Activated B cell treated with CpG ODN at 0.5 μM for 24 hours (primary cell): ENCODE measurements at places on chromosomes 12 and 14. TPM values are rescaled to one million over a fixed set of nuclear protein-coding genes. Genes with fewer than 3 reads are reported as not detected.

RD3L gene
- total RNA-seq, result not detected in 2 replicates

INHBC gene
- total RNA-seq, result 0.10 TPM in 1 of 2 replicates, not detected in the other

DNA sequence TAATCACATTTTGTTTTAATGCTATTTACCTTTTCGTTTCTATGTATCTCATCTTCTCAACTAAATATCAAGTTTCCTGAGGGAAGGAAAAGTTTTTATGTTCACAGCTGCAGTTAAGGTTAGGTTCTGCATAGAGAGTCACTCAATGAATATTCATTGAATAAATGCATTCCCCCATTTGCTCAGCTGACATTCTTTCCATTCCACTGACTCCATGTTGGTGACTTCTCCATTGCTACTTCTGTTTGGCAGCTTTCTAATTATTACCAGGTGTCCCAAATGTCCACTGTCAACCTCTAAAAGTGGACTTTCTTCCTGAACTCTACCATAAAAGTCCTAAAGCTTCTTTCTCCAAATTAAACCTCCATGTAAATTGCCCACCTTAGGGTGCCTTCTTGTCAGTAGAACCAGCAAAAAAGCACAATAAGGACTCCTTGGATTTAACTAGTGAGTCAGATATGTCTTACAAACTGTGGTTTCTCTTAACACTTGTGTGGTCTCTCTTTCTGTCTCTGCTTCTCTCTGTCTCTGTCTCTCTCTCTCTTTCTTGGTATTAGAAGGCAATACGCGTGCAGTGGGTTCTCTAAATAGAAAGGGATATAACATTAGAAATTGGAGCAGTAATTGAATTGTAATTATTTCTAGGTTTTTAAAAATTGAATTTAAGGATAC is 85.9 kb downstream of the TMEM117 start:
- H3K4me3 ChIP-seq, result no peak overlapping the region
- H3K36me3 ChIP-seq, result peaks cover 1% of the 10 kb centered on the region

- peaks cover 3% of the 10 kb centered on the region for H3K36me3 ChIP-seq
- no peaks in the 10 kb centered on the region for H3K27me3 ChIP-seq
- H3K4me1 ChIP-seq, result peaks cover 48% of the 10 kb centered on the region
- no peak overlapping the region for H3K27ac ChIP-seq
- DNase-seq, result no peak
Measured at GRCh38 chr14:72786378-72787350, 107.2 kb downstream of the DPF3 start.

- H3K36me3 ChIP-seq, result peaks cover 2% of the 10 kb centered on the region
- H3K27me3 ChIP-seq, result peaks cover 23% of the 10 kb centered on the region
- DNase-seq, result no peak
- peak within 1 kb of the TSS; percentile 8 for H3K27ac ChIP-seq
- H3K4me1 ChIP-seq, result peaks cover 9% of the 10 kb centered on the region
- H3K4me3 ChIP-seq, result peak within 1 kb of the TSS; percentile 86
Measured at GRCh38 chr12:63844391-63845341, at the start of gene SRGAP1. Gene SRGAP1, plus strand, starts transcription at chr12:63844700. Its CDS starts 117 bp downstream, at chr12:63844817.
